ENCODE measurements at places on chromosomes 13 and 19. TPM values are rescaled to one million over a fixed set of nuclear protein-coding genes. Genes with fewer than 3 reads are reported as not detected.

GRCh38 chr19:45911291-45911690 is 3.3 kb downstream of the NANOS2 start:
- peaks cover 26% of the 10 kb centered on the region for H3K27me3 ChIP-seq
- H3K27ac ChIP-seq: no peak overlapping the region
- H3K4me1 ChIP-seq: no peaks in the 10 kb centered on the region
- no peak for DNase-seq

GRCh38 chr13:31242367-31242766 is 42.6 kb downstream of the B3GLCT start:
- no peaks in the 10 kb centered on the region for H3K4me1 ChIP-seq
- H3K27me3 ChIP-seq: no peaks in the 10 kb centered on the region
- H3K4me3 ChIP-seq: no peak overlapping the region

DNA sequence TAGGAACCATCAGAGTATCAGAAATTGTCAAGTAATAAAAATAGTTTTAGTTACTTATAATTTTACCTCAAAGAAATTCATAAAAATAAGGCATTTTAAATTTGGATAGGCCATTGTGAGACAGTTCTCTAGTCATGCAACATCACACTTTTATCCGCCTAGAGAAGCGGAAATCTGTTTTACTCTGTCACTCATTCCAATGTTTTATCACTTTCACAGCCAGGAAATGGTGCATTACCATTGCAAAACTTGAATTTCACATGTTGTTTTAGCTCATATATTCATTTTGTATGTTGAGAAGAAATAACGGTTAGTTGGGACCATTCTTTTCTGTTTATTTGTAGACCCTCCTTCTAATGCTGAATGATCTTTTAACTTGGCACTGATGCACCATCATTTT is 427.2 kb downstream of the GPC6 start:
- no peaks in the 10 kb centered on the region for H3K4me1 ChIP-seq
- H3K4me3 ChIP-seq: no peak overlapping the region
- H3K27ac ChIP-seq: no peak overlapping the region
- no peaks in the 10 kb centered on the region for H3K27me3 ChIP-seq
- DNase-seq: no peak
- H3K36me3 ChIP-seq: no peaks in the 10 kb centered on the region

GRCh38 chr19:4113398-4114088 is 10.4 kb downstream of the MAP2K2 start:
- DNase-seq: no peak
- peaks cover 24% of the 10 kb centered on the region for H3K36me3 ChIP-seq
- H3K27ac ChIP-seq: no peak overlapping the region
- peaks cover 36% of the 10 kb centered on the region for H3K4me1 ChIP-seq
- H3K27me3 ChIP-seq: no peaks in the 10 kb centered on the region

- no peak for DNase-seq
- H3K27me3 ChIP-seq: peaks cover 35% of the 10 kb centered on the region
- H3K4me3 ChIP-seq: peak overlapping the region; percentile 60
- H3K4me1 ChIP-seq: peaks cover 46% of the 10 kb centered on the region
- peaks cover 26% of the 10 kb centered on the region for H3K36me3 ChIP-seq
Measured at GRCh38 chr19:50327013-50327412, 2.2 kb downstream of the KCNC3 start.

DNA sequence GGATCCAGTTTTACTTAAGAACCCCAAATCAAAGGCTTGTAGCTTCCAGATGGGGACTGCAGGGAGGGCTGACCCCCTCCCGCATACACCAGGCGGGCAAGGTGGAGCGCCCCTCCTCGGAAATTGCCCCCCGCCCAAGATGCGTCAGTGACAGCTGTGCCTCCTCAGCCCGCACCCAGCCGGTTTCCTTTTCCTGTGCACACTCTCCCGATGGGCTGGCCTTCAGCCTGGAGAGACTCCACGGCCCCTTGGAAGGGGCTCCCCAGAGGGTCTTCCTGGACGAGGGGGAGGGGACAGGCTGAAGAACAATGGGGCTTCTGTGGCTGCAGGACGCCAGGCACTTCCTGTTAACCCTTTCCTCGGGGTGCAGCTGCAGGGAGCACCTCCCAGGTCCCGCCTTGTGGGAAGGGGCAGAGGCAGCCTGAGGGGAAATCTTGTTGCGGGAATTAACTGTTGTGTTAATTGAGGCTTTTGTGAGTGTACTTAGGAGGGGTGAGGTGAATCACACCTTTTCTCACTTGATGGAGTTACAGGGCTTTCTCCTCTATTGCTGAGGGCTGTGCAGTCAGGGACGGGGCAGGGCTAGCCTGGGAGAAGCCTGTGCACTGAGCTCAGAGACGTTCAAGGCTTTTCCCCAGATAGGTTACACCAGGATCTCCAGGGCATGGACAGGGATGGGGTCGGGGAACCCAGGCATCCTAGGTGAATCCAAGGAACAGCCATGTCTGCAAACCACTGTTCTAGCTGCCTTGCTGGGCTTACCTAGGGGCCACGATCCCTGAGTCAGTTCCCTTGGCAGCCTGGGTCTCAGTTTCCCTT is 14.3 kb downstream of the IER2 start:
- H3K27ac ChIP-seq: peak overlapping the region; percentile 99
- H3K27me3 ChIP-seq: no peaks in the 10 kb centered on the region
- H3K4me1 ChIP-seq: peaks cover 68% of the 10 kb centered on the region
- no peaks in the 10 kb centered on the region for H3K36me3 ChIP-seq
- H3K4me3 ChIP-seq: peak overlapping the region; percentile 71

DNA sequence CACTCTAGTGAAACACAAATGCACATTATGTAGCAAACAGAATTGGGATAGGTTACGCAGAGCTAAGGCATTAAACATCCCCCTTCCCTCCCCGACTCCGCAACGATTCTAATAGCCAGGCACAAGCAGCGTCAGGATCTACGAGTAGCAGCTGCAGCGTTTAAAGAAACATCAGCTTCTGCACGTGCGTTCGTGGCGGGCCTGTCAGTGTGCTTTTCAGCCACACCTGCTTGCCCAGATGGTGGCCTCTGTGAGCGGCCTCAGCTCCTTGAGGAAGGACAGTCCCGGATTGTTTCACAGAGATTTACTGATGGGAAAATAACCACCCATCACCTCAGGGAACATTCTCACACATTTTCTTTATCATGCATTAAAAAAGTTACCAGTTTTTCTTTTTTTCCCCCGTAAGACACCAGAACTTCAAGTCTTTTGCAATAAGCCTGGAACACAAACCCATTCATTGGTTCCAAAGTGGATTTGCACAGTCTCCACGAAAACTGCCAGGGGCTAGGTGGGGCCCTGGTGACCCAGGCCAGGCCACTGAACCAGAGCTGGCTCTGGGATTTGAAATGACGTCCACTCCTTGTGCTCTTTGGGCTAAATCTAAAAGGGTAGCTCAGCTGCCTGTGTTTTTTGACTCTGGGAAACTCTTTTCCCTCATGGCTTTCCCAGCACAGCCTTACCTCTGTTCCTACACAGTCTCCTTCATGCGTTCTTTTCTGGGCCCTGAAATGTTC is 325.5 kb downstream of the KCNRG start:
- H3K36me3 ChIP-seq: no peaks in the 10 kb centered on the region
- H3K4me3 ChIP-seq: no peak overlapping the region
- H3K4me1 ChIP-seq: peaks cover 3% of the 10 kb centered on the region
- no peaks in the 10 kb centered on the region for H3K27me3 ChIP-seq
- DNase-seq: no peak

- H3K36me3 ChIP-seq: peaks cover 61% of the 10 kb centered on the region
- peaks cover 32% of the 10 kb centered on the region for H3K4me1 ChIP-seq
- no peak for DNase-seq
- H3K27ac ChIP-seq: no peak overlapping the region
Measured at GRCh38 chr13:20015763-20016162, 57.2 kb downstream of the ZMYM2 start.

DNA sequence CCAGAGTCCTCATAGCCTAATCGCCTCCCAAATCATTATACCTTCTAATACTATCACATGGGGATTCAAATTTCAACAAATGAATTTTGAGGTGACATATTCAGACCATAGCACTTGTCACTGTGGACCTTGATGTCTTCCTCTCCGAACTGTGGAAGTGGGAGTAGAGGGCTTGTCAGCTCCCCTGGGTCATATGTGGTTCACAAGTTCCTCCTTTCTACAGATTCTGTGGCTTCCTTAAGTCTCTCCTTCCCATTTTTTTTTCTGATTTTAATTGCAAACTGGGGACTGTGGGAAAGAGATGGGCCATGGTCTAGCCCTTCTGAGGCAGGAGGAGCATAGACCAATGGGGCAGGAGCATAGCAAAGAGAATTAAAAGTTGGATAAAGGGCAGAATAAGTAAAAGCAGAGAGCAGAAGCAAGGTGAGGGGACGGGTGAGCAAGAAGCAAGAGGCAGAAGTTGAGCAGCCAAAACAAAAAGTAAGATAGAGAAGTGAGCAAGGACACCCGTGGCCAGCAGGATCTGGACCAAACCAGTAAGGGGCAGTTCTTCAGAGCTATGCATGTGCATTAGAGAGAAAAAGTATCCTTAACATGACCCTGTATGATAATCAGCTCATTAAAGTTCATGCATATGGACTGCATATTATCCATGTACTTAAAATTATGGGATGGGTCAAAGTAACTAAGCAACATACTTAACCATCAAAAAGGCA is 2.6 kb upstream of the SIGLEC7 start:
- DNase-seq: peak; percentile 2
- peaks cover 21% of the 10 kb centered on the region for H3K4me1 ChIP-seq
- H3K27ac ChIP-seq: no peak overlapping the region
- peaks cover 2% of the 10 kb centered on the region for H3K27me3 ChIP-seq
- peaks cover 2% of the 10 kb centered on the region for H3K36me3 ChIP-seq

DNA sequence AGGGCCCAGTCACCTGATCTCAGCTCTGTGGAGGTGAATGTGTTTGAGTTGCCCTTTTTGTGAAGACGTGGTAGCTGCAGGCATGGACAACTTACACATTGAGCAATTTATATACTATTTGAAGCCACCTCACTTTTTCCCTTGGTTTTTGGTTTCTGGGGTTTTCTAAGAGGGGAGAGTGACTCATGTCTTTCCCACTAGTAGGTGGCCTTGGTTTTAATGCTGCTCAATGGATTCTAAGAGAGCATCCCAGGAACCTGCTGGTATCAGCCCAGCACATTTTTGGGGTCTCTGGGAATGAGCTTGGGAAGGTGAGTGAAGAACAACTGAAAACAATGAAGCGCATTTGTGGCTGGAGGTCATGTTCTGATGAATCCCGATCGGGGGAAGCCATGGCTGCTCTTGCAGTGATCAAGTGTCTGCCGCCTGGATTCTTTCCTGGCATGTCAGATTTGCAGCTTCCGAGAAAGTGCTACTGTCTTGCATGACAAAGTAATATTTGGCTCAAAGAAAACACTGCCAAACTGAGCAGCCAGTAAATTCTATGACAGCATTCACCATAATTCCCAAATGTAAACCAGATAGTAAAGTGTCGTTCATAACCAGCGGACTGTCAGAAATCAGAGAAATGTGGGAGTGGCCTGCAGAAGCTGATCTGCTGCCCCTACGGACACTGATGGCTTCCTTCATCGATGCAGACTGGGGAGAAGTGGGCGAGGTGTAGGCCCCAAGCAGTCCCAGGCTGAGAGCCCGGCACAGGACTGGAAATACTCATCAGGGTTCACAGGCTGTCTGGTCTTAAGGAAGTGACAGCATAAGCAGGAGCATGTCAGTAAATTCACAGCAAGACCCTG is 98.7 kb downstream of the COL4A2 start:
- H3K4me3 ChIP-seq: no peak overlapping the region
- peaks cover 4% of the 10 kb centered on the region for H3K4me1 ChIP-seq
- peaks cover 72% of the 10 kb centered on the region for H3K27me3 ChIP-seq
- DNase-seq: no peak
- H3K36me3 ChIP-seq: no peaks in the 10 kb centered on the region
- H3K27ac ChIP-seq: no peak overlapping the region

DNA sequence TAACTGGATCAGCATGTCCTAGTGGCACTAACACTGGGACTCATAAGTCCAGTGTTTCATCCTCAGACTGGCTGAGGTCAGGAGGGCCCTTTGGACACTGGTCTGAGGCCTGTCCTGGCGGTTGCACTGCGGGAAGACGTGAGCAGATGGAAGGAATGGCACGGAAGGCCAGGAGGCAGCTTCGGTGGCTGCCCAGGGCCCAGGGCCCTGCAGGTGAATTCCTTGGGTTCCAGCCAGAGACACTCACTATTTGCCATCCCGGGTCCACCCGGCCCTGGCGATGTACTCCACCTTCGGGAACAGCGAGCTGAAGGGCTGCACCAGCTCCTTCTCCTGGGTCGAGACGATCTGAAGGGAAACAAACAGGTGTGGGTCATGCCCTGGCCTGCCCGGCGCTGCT is 26.3 kb downstream of the DPP9 start:
- H3K4me3 ChIP-seq: no peak overlapping the region
- no peak for DNase-seq
- H3K4me1 ChIP-seq: no peaks in the 10 kb centered on the region
- H3K27me3 ChIP-seq: no peaks in the 10 kb centered on the region
- H3K27ac ChIP-seq: no peak overlapping the region
- peaks cover 29% of the 10 kb centered on the region for H3K36me3 ChIP-seq

- no peak overlapping the region for H3K4me3 ChIP-seq
- H3K27ac ChIP-seq: no peak overlapping the region
- no peaks in the 10 kb centered on the region for H3K4me1 ChIP-seq
- DNase-seq: no peak
- no peaks in the 10 kb centered on the region for H3K36me3 ChIP-seq
Measured at GRCh38 chr13:65965501-65965900, 1264.6 kb downstream of the PCDH9 start.

- H3K27me3 ChIP-seq: no peaks in the 10 kb centered on the region
- peak overlapping the region; percentile 37 for H3K4me3 ChIP-seq
- H3K27ac ChIP-seq: peak overlapping the region; percentile 90
- peak; percentile 73 for DNase-seq
Measured at GRCh38 chr19:8194528-8195267, 14.5 kb upstream of the CERS4 start.

GRCh38 chr13:46496086-46496485 is 56.9 kb upstream of the LRCH1 start:
- no peak overlapping the region for H3K27ac ChIP-seq
- no peak overlapping the region for H3K4me3 ChIP-seq
- H3K27me3 ChIP-seq: peaks cover 2% of the 10 kb centered on the region
- no peak for DNase-seq

- no peaks in the 10 kb centered on the region for H3K27me3 ChIP-seq
- no peak overlapping the region for H3K27ac ChIP-seq
- peaks cover 18% of the 10 kb centered on the region for H3K4me1 ChIP-seq
- no peaks in the 10 kb centered on the region for H3K36me3 ChIP-seq
- no peak overlapping the region for H3K4me3 ChIP-seq
- DNase-seq: no peak
Measured at GRCh38 chr19:38740932-38741331, 3.3 kb downstream of the CAPN12 start.

The CYP4F8 gene
- not detected for total RNA-seq

The PLIN4 gene
- not detected for total RNA-seq

The HPN gene
- total RNA-seq: not detected

The CILP2 gene
- total RNA-seq: 0.44 TPM

The MATK gene
- 25.2 TPM for total RNA-seq

Measured in activated CD4-positive, alpha-beta memory T cell treated with anti-CD3 and anti-CD28 coated beads for 36 hours (primary cell).